HS-5 (cell line): ENCODE measurements at places on chromosomes 2 and 18.
A peak's percentile ranks its signal among the peaks of the same experiment; 100 is the strongest.

- no peak for DNase-seq
Measured at GRCh38 chr18:44514106-44514505, 166.6 kb upstream of the SETBP1 start.

DNA sequence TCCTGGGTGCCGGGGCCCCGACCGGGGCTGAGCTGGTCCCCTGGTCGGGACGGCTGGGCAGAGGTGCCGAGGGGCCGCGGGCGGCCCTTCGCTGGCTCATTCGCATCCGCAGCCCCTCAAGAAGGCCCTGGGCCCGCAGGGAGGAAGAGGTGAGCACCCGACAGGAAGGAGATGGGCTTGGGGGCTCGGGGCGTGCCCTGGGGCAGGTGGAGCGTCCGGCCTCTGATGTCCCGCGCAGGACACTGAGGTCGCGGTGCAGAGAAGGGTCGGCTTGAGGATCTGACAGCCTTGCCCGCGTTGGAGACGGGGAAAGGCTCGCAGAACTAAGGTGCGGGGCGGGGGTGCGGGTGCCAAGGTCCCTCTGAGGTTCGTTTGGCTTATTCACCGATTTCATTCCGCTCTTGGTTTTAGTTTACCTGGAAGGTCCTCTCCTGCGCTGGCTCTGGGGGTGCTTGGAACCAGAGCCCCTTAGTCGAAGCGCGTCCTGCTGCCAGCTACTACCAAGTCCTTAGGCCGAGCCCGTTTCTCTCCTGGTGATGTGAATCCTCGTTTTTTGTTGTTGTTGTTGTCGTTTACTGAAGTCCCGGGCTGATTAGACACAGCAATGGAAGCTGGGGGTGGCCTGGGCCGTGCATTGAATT lies 18.9 kb upstream of the CD8A start:
- DNase-seq: no peak

- DNase-seq: no peak
Measured at GRCh38 chr2:37324536-37324785, 172 bp downstream of the PRKD3 start.

GRCh38 chr2:67384123-67384822 lies 12.9 kb upstream of the ETAA1 start:
- no peak for DNase-seq

DNA sequence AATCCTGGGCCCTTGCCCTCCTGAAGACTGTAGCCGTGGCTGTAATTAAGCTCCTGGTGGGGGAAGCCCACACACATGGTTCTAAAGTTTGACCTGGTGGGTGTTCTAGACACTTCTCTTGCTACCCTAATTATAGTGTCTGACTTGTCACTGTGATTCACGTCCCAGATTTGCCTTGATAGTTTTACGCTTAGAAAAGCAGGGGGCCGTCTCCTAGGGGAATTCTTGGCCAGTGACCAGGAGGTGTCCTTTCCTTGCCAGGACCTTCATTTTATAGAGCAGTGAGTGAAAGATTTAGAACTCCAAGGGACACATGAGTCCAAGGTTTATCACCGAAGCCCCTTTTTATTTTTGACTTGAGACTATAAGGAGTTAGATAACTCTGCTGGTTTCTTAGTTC lies 9.0 kb downstream of the TMEM214 start:
- no peak for DNase-seq

GRCh38 chr2:13826314-13826853 lies 806.1 kb upstream of the LRATD1 start:
- no peak for DNase-seq

GRCh38 chr18:24271381-24272228 lies 126.0 kb downstream of the OSBPL1A start:
- DNase-seq: peak; percentile 14

- DNase-seq: no peak
Measured at GRCh38 chr2:60708630-60709320, 47.3 kb upstream of the PAPOLG start.

- DNase-seq: no peak
Measured at GRCh38 chr2:54183281-54183680, 67.9 kb downstream of the ACYP2 start.

DNA sequence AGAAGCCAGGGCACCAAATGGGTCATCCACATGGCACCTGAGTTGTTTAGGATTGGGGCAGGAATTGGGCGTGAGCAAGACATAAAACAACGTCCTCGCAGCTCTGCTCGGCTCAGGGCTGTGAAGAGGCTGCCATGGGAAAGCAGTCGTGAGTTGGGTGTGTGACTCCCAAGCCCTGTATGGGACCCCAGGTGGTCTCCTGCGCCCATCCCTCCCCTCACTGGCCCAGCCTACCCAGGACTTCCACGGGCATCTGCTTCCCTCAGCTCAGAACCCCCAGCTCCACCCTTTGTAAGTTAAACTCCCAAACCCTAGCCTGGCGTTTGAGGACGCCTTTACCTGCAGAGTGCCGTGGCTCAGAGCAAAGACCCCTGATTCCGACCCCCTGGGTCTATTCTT lies 23.2 kb upstream of the HPCAL1 start:
- DNase-seq: no peak

DNA sequence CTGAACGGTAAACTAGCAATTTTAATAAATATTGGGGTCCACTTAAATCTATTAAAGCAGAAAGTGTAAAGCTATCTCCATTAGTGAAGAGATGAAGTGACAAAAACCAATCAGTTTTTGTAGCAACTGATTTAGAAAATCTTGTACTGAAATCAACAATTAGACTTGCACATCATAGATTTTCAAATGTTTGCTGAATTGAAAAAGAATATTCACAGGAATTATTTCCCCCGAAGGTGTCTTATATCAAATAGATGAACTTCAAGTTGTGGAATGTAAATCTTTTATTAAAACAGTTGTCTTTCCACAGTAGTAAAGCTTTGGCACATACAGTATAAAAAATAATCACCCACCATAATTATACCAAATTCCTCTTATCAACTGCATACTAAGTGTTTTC lies 48.7 kb downstream of the ATIC start:
- no peak for DNase-seq

- no peak for DNase-seq
Measured at GRCh38 chr2:179130560-179130959, 80.6 kb upstream of the CCDC141 start.

DNA sequence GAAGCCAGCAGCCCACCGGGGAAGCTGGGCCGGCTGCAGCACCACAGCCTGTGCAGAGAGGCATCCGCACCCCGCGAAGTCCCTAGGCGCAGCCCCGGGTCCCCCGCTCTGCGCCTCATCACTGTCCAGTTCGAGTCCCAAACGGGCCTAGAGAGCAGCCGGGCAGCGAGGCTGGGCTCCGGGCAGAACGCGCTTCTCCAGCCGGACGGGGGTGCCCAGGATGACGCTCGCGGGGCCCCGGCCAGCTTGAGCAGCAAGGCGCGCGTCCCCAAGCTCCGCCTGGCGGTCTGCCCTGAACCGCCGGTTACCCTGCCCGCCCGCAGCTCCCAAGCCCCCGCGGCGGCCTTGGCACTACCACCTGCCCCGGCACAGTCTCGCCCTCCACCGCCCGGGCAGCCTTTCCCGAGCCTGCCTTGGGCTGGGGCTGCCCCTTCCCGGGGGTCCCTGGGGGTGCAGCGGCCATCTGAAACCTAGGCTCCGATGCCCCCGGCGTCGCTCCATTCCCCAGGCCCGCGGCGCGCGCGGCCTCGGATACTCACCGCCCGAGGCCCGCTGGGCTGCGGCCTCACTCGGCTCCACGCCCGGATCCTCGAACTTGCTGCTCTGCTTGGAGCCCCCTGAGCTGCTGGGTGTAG lies 591 bp downstream of the SLC16A14 start:
- DNase-seq: peak; percentile 4
